Sigmoid colon (tissue), 7 donors: ENCODE measurements at places on chromosomes 7 and 10. TPM values are rescaled to one million over a fixed set of nuclear protein-coding genes. Genes with fewer than 3 reads are reported as not detected.

The SPDYE2 gene
- not detected for total RNA-seq

The PNLIP gene
- total RNA-seq = not detected

The FOXI2 gene
- total RNA-seq = 0.36 TPM

The CNPY4 gene
- 14.9 TPM for total RNA-seq

The AGBL3 gene
- total RNA-seq = 0.95 TPM

The HOXA10 gene
- total RNA-seq = 64.0 TPM

The AKR1C8 gene
- not detected for total RNA-seq

The SHH gene
- total RNA-seq = not detected

The UNCX gene
- total RNA-seq = not detected

The DCLRE1C gene
- 17.5 TPM for total RNA-seq

The EPHB6 gene
- total RNA-seq = 6.7 TPM

The LRRC4 gene
- 1.4 TPM for total RNA-seq

The SLC13A4 gene
- not detected for total RNA-seq

The FAM13C gene
- 13.8 TPM for total RNA-seq

The FAM241B gene
- total RNA-seq = 3.0 TPM

The NODAL gene
- not detected for total RNA-seq

The MACC1 gene
- total RNA-seq = under 0.01 TPM

The MRPL32 gene
- total RNA-seq = 85.7 TPM

The ZNF33B gene
- total RNA-seq = 14.8 TPM

The NEUROG3 gene
- total RNA-seq = not detected

The CLIP2 gene
- total RNA-seq = 22.4 TPM

The SLC16A9 gene
- not detected for total RNA-seq

The AKR1C2 gene
- 3.5 TPM for total RNA-seq

The SPDYE3 gene
- not detected for total RNA-seq

The LIPK gene
- not detected for total RNA-seq

The HIPK2 gene
- total RNA-seq = 11.6 TPM

The CLCN1 gene
- not detected for total RNA-seq

The ANKRD2 gene
- total RNA-seq = not detected

The TMED4 gene
- 135 TPM for total RNA-seq

The NPFFR1 gene
- not detected for total RNA-seq

The PRR15 gene
- total RNA-seq = not detected

The DPYSL4 gene
- 1.9 TPM for total RNA-seq

The TMEM213 gene
- total RNA-seq = not detected
